ENCODE measurements at places on chromosomes 5 and 9.

GRCh38 chr9:112502175-112502946, 15.7 kb downstream of the KIAA1958 start:
- no peak for DNase-seq

GRCh38 chr9:77980622-77981021, 51.0 kb downstream of the GNAQ start:
- DNase-seq: no peak

- peak; percentile 56 for DNase-seq
Measured at GRCh38 chr5:180470966-180471582, 23.1 kb upstream of the CNOT6 start.

DNA sequence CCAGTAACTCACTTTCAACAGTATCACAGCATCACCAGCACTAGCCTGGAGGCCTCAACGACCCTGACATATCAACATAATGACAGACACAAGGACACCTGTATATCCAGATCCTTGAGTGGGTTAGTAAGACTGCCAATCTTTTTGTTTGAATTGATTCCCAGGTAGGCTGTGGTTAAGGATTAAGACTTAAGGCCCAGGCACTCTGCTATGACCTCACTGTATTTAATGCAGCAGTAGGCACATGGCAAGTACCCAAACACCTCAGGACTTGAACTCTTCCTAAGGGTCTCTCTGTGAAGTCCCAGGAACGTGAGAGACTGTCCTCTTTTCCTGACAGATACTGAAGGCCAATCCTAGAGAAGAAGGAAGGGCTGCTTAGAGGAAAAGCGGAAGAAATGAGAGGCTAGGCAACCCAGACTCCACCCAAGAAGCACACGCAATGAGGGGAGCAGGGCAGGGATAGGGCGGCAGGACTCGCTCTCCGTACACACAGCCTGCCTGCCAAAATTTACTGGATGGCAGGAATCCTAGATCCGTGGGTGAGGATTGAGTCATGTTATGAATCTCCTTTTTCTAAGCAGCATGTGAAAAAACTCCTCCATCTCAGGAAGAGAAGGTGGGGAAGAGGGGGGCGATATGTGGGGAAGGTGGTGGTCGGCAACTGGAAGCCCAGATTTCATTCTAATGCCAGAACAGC, 93.4 kb downstream of the SIL1 start:
- DNase-seq: no peak

- DNase-seq: no peak
Measured at GRCh38 chr9:86649913-86650312, 295.7 kb upstream of the TUT7 start.

DNA sequence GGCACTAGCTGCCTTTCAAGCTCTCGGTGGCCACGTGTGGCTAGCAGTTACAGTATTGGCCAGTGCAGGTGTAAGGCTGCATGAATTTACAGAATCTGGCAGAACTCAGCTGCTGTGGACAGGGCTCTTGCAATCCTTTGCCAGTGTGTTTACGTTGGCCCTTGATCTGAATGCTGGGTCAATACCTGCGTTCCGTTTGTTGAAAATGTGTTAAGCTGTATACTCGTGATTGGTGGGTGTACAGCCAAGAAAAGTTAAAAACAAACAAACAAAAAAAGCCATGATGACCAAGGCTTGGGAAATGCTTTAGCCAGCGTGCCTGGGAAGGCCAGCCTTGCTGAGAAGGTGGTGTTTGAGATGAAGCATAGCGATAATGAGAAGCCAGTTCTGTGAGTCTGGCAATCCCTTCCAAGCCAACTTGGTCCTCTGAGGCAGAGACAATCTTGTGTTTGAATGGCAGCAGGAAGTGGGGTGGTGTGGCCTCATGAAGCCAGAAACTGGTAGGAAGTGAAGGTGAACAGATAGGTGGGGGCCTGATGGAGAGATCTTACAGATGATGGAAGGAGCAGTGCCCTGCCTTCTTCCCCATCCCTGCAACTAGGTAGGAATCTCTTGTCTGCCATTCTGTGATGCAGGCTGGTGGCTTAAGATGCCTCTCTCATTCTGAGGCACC, 820 bp upstream of the CFAP90 start:
- DNase-seq: no peak

GRCh38 chr5:25862276-25862675, 1176.1 kb downstream of the CDH9 start:
- no peak for DNase-seq

DNA sequence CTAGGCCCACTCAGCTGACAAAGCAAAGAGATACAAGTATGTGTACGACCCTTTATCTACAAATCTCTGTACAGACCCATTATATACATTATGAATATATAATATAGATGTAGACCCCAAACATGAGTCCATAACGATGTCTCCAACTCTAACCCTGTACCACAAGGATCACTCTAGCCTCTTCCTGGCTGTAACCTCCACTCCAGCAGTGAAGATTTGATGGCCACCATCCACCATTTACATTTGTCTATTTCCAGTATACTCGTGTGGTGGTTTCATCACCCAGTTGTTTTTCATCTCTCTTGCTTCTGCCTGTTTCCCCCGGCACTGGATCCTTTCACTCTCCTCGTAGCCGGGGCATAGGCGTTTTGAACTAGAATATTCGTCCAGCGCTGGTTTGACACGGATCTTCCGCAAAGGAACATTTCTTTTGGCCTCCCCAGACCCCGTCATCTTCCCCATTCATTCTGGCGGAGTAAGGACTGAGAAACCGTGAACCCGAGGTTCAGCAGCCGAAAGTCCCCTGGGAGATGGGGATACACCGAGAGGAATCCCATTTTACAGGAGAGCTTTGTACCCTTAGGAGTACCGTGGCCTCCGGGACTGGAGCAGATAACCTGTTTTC, 828 bp upstream of the TRIO start:
- DNase-seq: no peak

- no peak for DNase-seq
Measured at GRCh38 chr9:124780060-124780756, 3.3 kb downstream of the OLFML2A start.

DNA sequence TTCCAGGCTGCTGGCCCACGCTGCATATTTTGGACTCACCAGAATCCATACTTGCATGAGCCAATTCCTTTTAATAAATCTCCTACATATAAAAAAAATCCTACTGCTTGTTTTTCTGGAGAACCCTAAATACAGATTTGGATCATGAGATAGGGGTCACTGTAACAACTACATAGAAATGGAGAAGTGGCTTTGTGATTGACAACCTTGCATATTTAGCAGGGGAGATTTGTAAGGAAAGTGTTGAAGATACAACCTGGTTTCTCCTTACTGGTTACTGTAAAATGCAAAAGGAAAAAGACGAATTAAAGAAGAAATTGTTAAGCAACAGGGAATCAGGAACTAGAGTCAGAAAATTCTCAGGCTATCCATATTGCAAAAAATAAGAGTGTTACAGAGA, 74.8 kb downstream of the HABP4 start:
- no peak for DNase-seq

DNA sequence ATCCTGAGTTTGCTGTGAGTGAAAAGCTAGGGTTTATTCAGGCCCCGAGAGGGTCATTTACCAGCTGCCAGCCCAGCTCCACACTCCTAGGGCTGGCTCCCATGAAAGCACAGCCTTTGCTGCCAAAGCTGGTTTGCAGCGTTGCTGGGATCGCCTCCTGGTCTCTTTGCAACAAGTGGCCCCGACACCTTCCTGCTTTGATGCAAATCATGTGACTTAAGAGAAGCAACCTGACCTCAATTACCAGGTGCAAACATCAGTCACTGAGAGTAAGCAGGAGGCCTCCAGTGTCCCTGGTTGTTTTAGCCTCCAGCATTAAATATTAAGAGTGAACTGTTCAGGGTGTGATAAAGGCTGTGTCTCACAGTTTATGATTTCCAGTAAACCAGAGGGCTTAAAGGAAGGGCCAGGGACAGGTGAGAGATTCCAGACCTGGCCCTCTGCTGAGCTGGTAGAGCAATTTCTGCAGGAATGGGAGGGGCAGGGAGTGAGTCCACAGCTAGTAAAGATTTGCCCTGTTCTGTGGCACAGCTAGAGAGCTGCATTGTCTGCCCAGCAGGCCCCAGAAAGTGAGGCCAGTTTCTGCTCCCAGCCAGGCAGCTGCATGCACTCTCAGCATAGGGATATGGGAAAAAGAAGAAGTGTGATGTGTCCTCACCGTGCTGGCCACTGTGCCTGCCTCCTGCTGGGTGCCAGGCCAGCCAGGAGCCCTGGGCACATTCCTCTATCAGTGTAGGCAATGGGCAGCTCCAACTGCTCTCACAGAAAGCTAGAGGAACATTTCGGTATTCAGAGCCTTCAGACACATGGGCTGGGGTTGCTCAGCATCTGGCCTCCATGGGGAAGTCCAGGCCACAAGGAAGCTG, 58.0 kb downstream of the SLC22A5 start:
- DNase-seq: peak; percentile 77

Measured in CD4-positive, alpha-beta T cell treated with Interleukin-4 for 1 hour (primary cell).